T follicular helper cell (primary cell): ENCODE measurements at places on chromosomes 16 and 17.

GRCh38 chr17:59505610-59506276 is 59.7 kb upstream of the DHX40 start:
- no peak for DNase-seq

DNA sequence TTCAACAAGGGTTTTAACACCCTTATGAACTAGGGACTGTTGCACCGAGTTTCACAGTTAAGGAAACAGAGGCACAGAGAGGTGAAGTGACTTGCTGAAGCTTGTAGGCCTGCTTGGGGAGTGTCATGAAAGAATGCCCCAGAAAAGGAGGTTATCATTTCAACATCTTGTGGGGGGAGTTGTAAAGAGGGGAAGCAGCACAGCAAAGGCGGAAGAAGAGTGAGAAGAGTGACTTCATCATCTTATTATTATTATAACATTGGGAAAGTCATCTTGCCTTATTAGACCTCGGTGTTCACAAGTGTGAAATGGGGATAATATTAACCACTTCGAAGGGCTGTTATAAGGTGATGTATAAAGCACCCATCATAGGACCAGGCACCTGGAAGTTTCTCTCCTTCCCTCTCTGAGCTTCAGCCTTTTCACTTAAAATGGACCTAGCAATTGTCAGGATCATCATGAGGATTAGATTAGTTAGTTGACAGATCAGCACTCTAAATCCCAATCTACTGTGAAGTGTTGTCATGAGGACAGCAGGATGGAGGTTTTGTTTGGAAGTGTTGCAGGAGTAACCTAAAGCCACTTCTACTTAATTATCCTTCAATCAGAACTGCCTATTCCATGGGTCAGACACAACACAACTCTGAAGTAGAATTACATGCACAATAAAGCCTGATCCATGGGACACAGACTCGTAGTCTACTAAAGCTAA is 2.3 kb downstream of the CCL4 start:
- DNase-seq: no peak

DNA sequence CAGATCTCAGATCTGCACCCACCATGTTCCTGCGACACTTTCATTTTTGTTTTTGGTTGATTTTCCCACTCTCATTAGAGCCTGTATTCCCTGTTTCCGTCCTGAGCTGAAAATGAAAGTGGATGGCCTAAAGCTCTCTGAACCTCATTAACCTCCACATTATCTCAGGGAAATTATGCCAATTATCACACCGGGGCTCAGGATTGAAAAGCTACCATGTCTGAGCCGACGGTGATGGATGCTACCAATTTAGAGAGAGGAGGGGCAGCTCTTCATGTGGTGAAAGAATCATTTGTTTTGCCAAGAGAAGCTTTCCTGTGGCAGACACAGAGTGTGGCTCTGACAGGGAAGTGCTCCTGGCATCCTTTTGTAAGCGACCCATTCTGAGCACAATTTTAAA is 410.4 kb upstream of the CDH11 start:
- no peak for DNase-seq

DNA sequence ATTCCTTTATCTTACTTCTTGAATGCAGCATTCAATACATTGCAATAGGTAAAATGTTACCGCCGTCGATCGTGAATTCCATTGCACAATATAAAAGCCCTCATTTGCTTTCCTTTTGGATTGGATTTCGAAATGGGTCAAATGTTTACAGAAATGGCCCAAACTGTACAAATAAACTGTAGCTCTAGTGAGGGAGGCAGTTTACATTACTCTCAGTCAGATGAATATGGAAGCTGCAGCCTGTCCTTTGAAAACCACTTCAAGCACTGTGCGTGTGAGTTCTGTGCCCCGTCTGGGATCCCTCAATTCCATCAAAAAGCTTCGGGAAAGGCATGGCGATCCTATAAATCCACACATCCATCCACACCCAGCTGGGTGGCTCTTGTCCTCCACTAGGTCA is 258.6 kb upstream of the FOXF1 start:
- no peak for DNase-seq

DNA sequence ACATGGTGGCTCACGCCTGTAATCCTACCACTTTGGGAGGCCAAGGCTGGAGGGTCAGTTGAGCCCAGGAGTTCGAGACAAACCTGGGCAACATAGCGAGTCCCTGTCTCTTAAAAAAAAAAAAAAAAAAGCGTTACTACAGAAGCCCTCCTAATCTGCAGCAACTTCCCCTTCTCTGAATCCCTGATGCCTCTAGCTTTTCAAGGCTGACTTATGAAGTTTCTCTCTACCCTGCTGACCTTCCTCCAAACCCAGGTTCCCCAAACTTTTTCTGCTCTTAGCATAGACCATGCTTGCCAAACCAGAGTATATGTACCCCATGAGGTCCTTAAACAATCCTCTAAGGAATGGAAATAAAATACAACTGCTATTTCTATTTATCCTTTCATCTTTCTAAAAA is 16.4 kb downstream of the LYRM1 start:
- no peak for DNase-seq

DNA sequence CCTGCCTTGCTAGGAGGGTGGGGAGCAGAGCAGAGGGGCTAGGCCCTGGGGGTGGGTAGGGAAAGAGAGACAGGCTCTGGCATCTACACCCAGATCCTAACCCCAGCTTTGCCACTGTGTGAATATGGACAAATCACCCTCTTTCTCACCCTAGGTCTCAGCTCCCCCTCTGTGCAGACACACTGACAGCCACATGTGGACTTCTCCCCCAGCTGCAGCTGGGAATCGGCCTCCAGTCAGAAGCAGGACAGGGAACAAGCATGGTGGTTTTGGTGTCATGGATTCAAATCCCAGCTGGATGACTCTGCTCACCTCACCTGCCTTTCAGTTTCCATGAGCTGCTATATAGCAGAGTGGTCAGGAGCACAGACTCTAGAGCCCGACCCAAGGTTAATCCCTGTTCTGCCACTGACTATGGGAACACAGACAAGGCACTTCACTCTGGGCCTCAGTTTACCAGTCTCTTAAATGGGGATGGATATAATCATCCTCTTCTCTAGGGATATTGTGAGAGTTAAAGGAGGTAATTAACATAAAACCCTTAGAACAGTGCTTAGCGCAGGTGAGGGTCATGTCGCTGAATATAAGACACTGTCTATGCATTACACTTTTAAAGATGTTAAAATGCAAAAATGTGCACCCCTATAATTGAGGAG is 26.2 kb upstream of the MAP3K14 start:
- no peak for DNase-seq

- DNase-seq: no peak
These were observed 31.6 kb downstream of the GPR139 start for GRCh38 chr16:20041924-20042596.

GRCh38 chr16:56193951-56194726 is 2.9 kb downstream of the GNAO1 start:
- peak; percentile 74 for DNase-seq

DNA sequence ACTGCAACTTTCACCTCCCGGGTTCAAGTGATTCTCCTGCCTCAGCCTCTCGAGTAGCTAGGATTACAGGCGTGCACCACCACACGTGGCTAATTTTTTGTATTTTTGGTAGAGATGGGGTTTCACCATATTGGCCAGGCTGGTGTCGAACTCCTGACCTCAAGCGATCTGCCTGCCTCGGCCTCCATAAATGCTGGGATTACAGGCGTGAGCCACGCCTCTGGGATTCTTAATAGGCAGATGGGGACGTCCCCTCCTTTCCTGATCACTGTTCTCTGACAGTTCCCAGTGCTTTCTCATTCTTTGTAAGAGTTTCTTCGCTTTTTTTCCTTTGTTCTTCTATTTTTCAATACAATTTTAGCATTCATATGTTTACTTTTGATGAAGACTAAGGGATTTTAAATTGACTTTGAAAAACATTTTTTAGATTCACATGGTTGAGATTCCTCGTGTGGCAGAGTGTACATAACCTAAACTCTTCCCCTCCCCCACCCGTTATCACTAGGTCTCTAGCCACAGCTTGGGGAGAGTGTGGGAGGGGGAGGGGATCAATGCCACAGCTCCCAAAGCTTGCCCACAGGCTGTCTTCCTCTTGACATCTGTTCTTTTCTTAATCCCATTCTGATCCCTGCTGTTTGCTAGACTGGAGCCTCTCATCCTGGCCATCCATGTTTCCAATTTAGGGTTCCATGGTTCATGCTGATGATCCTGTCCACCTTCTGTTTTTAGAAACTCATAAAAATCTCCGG is 11.0 kb downstream of the ADORA2B start:
- DNase-seq: no peak

- DNase-seq: no peak
These were observed 30.6 kb upstream of the ENDOV start for GRCh38 chr17:80384078-80384960.

- no peak for DNase-seq
These were observed 507.8 kb upstream of the EEF2KMT start for GRCh38 chr16:5605404-5605803.

DNA sequence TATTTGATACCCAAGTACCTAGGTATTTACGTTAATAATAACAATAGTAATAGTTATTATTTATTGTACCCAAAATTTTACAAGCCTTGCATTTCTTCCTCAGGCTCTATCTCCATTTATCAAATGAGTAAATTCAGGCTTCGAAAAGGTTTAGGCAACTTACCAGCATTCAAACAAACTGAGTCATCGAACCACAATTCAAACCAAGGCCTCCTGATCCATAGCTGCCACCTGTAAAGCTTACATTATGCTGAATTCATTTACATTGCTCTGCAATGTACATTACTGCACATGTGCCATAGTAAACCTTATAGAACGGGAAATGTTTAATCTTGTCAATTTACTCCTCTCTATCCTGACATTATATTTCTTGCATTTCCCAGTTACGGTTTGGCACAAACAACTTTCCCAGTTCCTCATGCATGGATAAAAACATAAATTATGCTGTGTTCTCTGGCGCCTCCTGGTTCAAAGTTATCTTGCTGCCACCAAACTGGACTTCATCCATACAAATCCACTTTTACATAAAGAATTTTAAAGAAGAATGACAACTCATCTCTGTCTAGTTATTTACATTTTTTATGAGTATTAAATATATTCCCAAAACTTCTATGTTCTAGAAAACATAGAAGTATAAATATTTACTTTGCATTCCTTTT is 360.6 kb upstream of the SOX9 start:
- DNase-seq: no peak

GRCh38 chr17:17036524-17036998 is 5.7 kb upstream of the MPRIP start:
- no peak for DNase-seq

GRCh38 chr16:24677388-24677787 is 52.1 kb upstream of the TNRC6A start:
- DNase-seq: no peak

DNA sequence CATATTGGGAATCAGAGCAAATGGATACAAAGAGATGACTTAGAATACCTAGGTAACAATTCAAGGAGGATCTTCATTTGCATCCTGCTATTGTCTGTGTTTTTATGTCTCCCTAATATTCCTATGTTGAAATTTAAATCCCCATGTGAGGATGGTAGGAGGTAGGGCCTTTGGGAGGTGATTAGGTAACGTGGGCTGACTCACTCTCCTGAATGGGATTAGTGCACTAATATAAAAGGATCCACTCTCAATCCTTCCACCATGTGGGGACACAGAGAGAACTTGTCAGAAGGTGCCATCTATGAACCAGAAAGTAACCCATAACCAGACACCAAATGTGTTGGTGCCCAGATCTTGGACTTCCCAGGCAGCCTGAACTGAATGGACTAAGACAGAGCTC is 83.4 kb downstream of the CDH8 start:
- DNase-seq: no peak

DNA sequence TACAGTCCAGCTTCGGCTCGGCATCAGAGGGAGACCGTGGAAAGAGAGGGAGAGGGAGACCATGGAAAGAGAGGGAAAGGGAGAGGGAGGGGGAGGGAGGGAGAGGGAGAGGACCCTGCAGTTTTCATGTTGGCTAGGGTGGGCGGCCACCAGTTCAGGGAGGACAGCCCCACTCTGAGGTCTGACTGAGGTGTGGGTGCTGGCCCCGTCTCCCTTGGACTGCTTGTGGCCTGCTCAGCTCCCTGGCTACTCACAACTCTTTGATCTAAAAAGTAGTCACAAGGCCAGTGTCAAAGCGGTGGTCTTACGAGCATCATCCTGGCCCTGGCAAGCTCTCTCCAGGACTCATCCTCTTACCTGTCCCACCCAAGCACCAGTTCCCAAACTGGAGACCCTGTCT is 9.4 kb downstream of the COX4I1 start:
- DNase-seq: no peak

GRCh38 chr16:11236461-11237254 is 19.3 kb downstream of the SOCS1 start:
- no peak for DNase-seq

DNA sequence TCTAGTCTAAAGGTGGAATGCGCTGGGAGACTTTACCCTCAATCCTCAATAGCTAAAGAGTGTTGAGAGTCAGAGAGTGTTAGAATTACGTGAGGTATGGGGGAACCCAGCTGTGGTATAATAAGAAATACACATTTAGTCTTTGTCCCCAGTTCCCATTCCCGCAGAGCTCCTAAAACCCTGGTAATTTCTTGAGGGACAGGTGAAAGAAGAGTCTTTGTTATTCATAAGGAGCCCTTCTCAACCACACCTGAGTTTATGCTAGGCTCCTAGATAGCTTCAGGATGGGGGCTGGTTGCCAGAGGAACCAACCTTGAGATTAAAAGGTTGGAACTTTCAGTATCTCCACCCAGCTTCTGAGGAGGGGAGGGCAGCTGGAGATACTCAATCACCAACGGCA is 5.8 kb downstream of the ZNF18 start:
- no peak for DNase-seq

DNA sequence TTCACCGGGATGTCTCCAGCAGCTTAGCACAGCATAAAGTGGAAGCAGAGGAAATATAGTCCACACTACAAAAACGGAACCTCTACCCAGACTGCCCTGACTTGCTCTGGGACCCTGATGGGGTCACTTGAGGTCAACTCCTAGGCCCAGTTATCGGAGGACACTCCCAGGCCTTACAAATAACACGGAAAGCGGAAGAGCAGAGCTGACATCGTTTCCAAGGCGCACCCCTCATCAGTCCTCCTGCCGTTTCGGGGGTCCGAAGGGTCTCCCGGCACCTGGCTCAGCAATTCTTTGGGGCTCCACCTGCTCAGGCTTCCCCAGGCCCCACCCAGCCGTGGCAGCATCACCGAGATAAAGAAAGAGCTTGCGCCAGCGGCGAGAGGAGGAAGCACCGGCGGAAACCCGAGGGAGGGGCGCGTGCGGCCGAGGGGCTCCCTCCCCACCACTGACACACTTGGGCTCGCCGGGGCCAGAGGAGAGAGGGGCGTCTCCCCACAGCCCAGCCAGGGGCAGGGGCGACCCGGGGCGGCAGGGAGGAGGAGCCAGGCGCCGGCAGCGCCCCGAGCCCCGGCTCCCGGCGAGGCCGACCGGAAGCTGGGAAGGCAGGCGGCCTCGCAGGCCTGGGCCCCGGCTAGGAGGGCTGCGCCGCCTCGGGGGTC is 727 bp downstream of the CORO7 start:
- no peak for DNase-seq

GRCh38 chr16:80058214-80058613 is 457.7 kb upstream of the MAF start:
- DNase-seq: no peak

- DNase-seq: no peak
These were observed 37.1 kb downstream of the TRIM25 start for GRCh38 chr17:56876766-56877179.
